Activated naive CD4-positive, alpha-beta T cell treated with anti-CD3 and anti-CD28 coated beads, Interleukin-2, amount 10 ng/mL, durations not matched to agents 7 days and 5 days (primary cell): ENCODE measurements at places on chromosomes 11 and 22.

DNA sequence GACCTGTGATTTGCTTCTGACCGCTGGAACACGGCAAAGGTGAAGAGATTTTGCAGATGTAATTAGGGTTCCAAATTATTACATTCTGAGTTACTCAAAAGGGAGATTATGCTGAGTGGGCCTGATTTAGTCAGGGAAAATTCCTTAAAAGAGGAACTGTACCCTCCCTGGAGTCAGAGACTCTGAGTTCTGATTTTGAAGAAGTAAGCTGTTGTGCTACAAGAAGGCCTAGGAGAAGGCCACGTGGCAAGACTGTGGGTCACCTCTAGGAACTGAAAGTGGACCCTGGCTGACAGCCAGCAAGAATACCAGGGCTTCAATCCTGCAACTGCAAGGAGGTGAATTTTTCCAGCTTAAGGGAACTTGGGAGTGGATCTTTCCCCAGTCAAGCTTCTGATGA is 45.3 kb downstream of the CHRDL2 start:
- H3K27ac ChIP-seq: no peak overlapping the region
- no peaks in the 10 kb centered on the region for H3K36me3 ChIP-seq
- H3K4me1 ChIP-seq: peaks cover 2% of the 10 kb centered on the region
- H3K27me3 ChIP-seq: peaks cover 42% of the 10 kb centered on the region
- DNase-seq: no peak

- no peak for DNase-seq
- H3K27ac ChIP-seq: no peak overlapping the region
- no peaks in the 10 kb centered on the region for H3K4me1 ChIP-seq
These were observed 70.3 kb downstream of the SEZ6L start for GRCh38 chr22:26239581-26239980.

DNA sequence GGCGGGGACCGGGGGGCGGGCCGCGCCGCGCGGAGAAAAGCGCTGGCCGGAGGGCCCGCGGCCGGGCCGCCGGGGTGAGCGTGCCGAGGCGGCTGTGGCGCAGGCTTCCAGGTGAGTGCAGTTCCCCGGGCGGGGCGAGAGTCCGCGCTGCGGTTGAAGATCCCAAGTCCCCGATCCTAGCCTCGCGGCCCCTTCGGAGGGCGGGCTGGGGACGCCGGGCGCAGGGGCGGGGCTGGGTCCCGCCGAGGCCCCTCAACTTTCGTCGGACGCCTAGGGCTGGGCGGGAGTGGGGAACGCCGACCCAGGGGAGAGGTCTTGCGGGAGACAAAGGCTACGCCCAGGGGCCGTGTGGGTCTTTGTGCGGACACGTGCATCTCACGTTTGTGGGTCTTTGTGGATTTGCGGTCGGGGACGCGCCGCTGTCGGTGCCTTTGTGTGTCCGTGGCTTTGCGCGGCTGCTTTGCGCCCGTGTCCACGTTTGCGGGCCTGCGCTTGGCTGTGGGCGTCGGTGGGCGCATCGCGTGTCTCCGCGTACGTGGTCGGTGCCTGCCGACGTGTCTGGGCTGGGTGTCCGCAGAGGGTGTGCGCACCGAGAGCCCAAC is at the start of gene TSKU:
TSS of gene TSKU (plus strand) at position 63 of the 602 bp plus-strand sequence. CDS start 12,261 bp downstream, outside the sequence.
- no peak for DNase-seq
- H3K27ac ChIP-seq: peak within 1 kb of the TSS; percentile 90
- H3K27me3 ChIP-seq: peaks cover 98% of the 10 kb centered on the region
- peak within 1 kb of the TSS; percentile 78 for H3K4me3 ChIP-seq
- no peaks in the 10 kb centered on the region for H3K36me3 ChIP-seq

DNA sequence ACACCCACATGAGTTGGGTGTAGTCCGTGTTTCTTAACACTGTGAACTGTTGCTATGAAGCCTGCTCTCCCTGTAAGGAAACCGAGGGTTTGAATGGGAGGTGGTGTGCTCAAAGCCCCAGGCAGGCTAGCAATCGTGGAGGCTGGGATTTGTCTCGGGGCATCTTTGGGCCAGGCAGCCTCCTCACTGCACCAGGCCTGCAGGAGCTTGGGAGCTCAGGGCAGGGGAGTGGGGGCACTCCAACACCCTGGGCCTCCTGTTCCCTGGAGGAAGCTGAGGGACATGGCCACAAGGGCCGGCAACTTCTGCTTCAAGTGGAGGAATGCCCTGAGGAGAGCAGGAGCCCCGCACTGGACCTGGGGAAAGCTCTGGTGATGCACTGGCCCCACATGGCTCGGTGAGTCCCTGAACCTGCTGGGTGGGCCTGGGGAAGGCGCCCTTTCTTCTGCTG is 164.7 kb upstream of the B3GAT1 start:
- no peaks in the 10 kb centered on the region for H3K4me1 ChIP-seq
- H3K27me3 ChIP-seq: peaks cover 30% of the 10 kb centered on the region
- no peak overlapping the region for H3K4me3 ChIP-seq
- no peak overlapping the region for H3K27ac ChIP-seq

GRCh38 chr22:41401781-41402648 is 20.3 kb downstream of the TEF start:
- H3K4me1 ChIP-seq: peaks cover 7% of the 10 kb centered on the region
- H3K36me3 ChIP-seq: no peaks in the 10 kb centered on the region
- peaks cover 4% of the 10 kb centered on the region for H3K27me3 ChIP-seq
- H3K27ac ChIP-seq: no peak overlapping the region

DNA sequence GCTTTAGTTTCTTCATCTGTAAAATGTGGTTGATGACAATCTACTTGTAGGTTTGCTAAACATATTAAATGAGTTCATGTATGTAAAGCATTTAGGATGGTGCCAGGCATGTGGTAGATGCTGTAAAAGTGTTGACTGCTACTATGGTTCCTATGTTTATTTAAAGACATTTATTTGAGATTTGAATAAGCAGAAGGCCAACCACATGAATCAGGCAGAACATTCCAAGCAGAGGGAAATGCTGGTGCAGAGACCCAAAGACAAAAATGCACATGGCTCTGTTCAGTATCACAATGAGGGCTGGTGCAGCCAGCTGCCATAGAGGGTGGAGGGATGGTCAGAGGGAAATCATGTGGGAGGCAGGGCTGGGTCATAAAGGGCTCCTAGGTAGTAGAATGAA is 156.2 kb upstream of the PDGFD start:
- H3K4me3 ChIP-seq: no peak overlapping the region
- no peak overlapping the region for H3K27ac ChIP-seq
- H3K36me3 ChIP-seq: no peaks in the 10 kb centered on the region
- H3K27me3 ChIP-seq: no peaks in the 10 kb centered on the region
- H3K4me1 ChIP-seq: no peaks in the 10 kb centered on the region

DNA sequence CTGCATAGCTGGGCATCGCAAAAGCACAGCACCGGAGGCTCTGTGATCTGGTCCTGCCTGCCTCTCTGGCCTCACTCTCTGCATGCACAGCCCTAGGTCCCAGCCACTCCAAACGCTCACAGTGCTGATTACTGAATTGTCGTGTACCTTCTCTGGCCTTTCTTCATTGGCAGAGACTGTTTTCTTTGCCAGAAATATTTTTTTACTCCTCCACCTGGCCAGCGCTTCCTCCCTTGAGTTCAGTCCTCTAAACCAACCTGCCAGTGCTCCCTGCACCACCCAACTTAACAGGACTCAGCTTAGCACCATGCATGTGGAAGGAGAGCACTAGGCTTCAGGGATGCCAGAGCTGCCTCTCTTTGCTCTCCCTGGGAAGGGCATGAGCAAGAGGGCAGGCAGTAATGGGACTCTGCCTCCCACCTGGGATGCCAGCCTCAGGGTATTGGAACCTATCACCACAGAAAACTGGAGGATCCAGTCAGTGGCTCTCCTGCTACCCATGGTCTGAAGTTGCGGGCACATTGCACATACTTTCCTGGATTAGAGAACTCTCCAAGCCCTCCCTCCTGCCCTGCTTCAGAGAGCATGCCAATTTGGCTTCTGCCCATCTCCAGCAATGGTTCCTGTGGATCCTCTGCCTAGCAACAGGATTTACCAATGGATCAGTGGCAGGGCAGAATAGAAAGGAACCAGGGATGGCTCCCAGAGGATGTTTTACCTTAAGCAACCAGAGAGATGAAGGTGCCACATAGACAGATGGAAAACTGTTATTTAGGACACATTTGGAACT is 37.0 kb upstream of the GNAZ start:
- no peak overlapping the region for H3K4me3 ChIP-seq
- H3K4me1 ChIP-seq: peaks cover 7% of the 10 kb centered on the region
- DNase-seq: no peak
- peaks cover 43% of the 10 kb centered on the region for H3K27me3 ChIP-seq
- no peaks in the 10 kb centered on the region for H3K36me3 ChIP-seq
- no peak overlapping the region for H3K27ac ChIP-seq

DNA sequence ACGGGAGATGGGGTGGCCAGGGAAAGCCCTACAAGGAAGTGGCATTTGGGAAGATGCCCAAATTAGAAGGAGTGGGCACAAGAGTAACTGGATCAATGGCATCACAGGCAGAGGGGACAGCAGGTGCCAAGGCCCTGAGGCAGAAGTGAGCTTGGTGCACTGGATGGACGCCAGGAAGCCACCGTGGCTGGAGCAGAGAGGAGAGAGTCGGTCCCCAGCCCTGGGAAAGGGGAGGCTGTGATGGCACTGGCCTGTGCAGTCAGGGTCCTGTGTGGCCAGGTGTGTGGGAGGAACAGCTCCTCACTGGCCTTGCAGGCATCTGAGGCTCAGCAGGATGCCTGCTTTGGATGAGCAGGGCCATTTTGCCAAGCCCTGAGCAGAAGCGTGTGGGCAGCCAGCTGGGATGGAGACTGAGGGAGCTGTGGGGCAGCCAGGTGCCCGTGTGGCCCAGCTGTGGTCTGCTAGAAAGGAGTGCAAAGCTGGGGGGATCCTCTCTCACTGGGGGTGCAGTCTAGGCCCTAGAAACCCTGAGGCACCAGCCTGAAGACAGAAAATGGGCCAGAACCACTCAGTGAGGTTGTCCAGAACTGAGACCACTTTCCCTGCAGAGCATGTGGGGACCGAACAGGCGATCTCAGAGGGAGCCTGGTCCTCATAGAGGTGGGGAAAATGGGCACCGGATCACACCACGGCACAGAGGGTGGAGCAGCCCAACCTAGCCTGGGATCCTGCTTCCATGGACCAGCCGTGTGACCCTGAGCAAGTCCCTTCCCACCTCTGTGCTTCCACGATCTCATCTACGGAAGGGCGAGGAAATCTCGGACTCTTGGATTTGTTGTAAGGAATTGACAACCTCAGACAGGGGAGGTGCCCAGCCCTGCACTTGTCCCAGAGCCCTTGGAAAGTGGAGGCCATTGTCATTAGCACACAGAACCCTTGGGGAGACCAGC is 78.6 kb upstream of the RTL6 start:
- H3K4me3 ChIP-seq: no peak overlapping the region
- DNase-seq: no peak
- H3K27me3 ChIP-seq: peaks cover 66% of the 10 kb centered on the region
- no peaks in the 10 kb centered on the region for H3K36me3 ChIP-seq
- no peak overlapping the region for H3K27ac ChIP-seq

- peaks cover 8% of the 10 kb centered on the region for H3K27me3 ChIP-seq
- no peak for DNase-seq
- H3K4me3 ChIP-seq: no peak overlapping the region
- no peaks in the 10 kb centered on the region for H3K36me3 ChIP-seq
- no peak overlapping the region for H3K27ac ChIP-seq
These were observed 36.8 kb downstream of the RIBC2 start for GRCh38 chr22:45450101-45450785.

- no peak overlapping the region for H3K4me3 ChIP-seq
- peak; percentile 83 for DNase-seq
- peaks cover 15% of the 10 kb centered on the region for H3K4me1 ChIP-seq
- no peak overlapping the region for H3K27ac ChIP-seq
- H3K27me3 ChIP-seq: no peaks in the 10 kb centered on the region
These were observed 106.4 kb upstream of the SESN3 start for GRCh38 chr11:95337175-95337957.

GRCh38 chr22:43201486-43202219 is 14.7 kb upstream of the TTLL12 start:
- no peak for DNase-seq
- H3K27me3 ChIP-seq: peaks cover 28% of the 10 kb centered on the region
- H3K4me3 ChIP-seq: no peak overlapping the region
- no peak overlapping the region for H3K27ac ChIP-seq
- H3K36me3 ChIP-seq: no peaks in the 10 kb centered on the region

DNA sequence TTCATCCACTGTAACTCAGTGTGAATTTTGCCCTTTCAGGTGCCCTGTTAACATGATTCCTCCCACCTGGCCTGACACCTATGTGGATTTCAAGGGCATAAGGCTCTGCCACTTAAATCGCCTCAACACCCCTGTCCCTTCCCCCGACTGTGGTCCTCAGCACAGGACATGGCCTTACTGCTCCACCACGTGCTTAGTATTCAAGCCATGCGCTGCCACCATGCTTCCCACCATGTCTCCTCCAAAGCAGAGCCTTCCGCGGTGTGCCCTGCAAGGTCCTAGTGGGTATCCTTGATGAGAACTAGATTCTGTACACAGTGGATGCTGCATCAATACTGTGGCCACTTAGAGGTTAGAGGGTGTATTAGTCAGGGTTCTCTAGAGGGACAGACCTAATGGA is 51.9 kb downstream of the BUD13 start:
- peaks cover 9% of the 10 kb centered on the region for H3K27me3 ChIP-seq
- no peaks in the 10 kb centered on the region for H3K36me3 ChIP-seq
- no peak overlapping the region for H3K27ac ChIP-seq
- no peak for DNase-seq
- H3K4me1 ChIP-seq: no peaks in the 10 kb centered on the region

- no peaks in the 10 kb centered on the region for H3K4me1 ChIP-seq
- DNase-seq: no peak
- H3K27ac ChIP-seq: no peak overlapping the region
- H3K27me3 ChIP-seq: peaks cover 49% of the 10 kb centered on the region
- no peak overlapping the region for H3K4me3 ChIP-seq
These were observed 10.8 kb upstream of the SLC35C1 start for GRCh38 chr11:45794169-45794568.

DNA sequence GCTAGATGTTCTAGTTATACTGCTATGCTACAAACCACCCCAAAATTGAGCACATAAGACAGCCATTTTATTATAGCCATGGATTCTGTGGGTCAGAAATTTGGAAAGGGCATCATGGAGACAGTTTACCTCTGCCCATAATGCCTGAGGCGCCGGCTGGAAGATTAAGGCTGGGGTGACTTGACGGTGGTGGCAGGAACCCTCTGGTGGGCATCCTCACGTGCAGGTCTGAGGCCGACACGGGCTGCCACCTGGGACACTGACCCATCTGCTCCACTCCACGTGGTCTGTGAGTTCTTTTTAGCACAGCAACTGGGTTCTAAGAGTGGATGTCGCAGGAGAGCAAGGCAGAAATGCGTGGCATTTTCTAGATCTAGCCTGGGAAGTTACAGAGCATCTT is 40.0 kb upstream of the PRDM11 start:
- no peak overlapping the region for H3K27ac ChIP-seq
- peaks cover 31% of the 10 kb centered on the region for H3K27me3 ChIP-seq
- H3K4me3 ChIP-seq: no peak overlapping the region
- no peaks in the 10 kb centered on the region for H3K36me3 ChIP-seq
- peaks cover 11% of the 10 kb centered on the region for H3K4me1 ChIP-seq

- DNase-seq: peak; percentile 14
- no peaks in the 10 kb centered on the region for H3K36me3 ChIP-seq
- H3K4me3 ChIP-seq: no peak overlapping the region
- peaks cover 22% of the 10 kb centered on the region for H3K4me1 ChIP-seq
These were observed 18.1 kb downstream of the GLB1L2 start for GRCh38 chr11:134349802-134350355.
